ENCODE measurements at places on chromosomes 1 and 21. TPM values are rescaled to one million over a fixed set of nuclear protein-coding genes. Genes with fewer than 3 reads are reported as not detected.
A peak's percentile ranks its signal among the peaks of the same experiment; 100 is the strongest.

Gene FRRS1
- 12.5 TPM for total RNA-seq

Gene HSPA6
- total RNA-seq, result 17.1 TPM

Gene CFHR3
- total RNA-seq, result not detected

Gene ERICH3
- total RNA-seq, result 2.0 TPM

DNA sequence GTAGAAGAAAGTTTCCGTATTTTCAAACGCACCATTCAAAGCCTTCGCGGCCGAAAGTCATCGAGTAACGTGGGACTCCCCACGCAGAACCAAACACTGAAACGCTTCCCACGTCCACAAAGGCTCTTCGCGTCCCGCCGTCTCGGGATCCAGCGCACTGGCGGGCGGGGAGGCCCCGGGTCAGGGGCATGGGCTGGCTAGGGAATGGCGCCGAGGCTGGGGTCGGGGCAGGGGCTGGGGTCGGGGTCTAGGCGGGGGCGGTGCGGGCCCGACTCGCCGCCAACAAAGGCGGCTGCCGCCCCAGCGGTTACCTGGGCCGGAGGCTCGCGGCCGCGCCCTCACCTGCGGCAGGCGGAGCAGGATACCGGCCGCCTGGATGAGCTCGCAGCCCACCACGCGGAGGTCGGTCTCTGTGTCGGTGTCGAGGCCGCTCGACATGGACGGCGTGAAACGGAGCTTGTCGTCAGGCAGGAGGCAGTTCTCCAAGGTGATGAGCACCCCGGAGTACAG is 403 bp downstream of the CCNL2 start:
- peak overlapping the region; percentile 100 for H3K4me3 ChIP-seq
- peaks cover 18% of the 10 kb centered on the region for H3K4me1 ChIP-seq
- DNase-seq, result no peak
- H3K27me3 ChIP-seq, result no peaks in the 10 kb centered on the region

- no peaks in the 10 kb centered on the region for H3K36me3 ChIP-seq
- DNase-seq, result no peak
- H3K27me3 ChIP-seq, result no peaks in the 10 kb centered on the region
- no peaks in the 10 kb centered on the region for H3K4me1 ChIP-seq
Observed at GRCh38 chr21:19340954-19341353, 937.4 kb upstream of the TMPRSS15 start.

GRCh38 chr21:39029900-39030884 is 153.1 kb downstream of the PSMG1 start:
- no peak overlapping the region for H3K27ac ChIP-seq
- H3K27me3 ChIP-seq, result no peaks in the 10 kb centered on the region
- no peaks in the 10 kb centered on the region for H3K4me1 ChIP-seq
- no peaks in the 10 kb centered on the region for H3K36me3 ChIP-seq
- no peak overlapping the region for H3K4me3 ChIP-seq

GRCh38 chr1:47995306-47996050 is 1.7 kb downstream of the TRABD2B start:
- H3K27ac ChIP-seq, result peak overlapping the region; percentile 74
- H3K4me3 ChIP-seq, result peak overlapping the region; percentile 90
- H3K4me1 ChIP-seq, result no peaks in the 10 kb centered on the region
- peaks cover 4% of the 10 kb centered on the region for H3K27me3 ChIP-seq
- H3K36me3 ChIP-seq, result no peaks in the 10 kb centered on the region

DNA sequence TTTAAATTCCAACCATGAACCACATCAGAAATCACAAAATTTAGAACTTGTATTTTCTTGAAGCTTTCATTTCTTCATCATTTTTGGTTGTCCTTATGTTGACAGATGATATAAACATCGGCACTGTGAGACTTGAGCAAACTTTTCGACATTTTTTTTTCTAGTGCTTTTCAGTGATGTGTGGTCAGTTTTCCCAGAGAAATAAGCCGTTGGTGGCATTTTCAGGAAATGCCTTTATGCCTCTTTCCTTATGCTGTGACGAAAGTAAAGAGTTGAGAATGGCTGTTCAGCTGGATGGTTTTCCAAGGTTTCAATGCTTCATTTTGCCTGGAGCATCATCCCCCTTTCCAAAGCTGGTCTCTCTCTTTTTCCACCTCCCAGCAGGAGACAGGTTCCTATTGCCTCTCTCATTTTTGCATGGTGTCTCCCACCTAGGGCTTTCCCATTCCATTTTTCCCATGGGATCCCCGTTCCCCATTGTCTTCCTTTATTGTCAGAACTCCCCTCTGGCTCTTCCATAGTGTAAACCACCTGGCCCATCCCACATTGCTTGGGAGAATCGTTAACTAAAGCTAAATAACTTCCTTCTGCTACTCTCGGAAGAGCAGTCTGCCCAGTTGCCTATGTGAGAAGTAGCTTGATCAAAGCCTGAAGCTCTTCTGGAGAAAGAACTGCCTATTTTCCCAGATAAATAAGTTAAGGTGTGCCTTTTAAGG is 61.4 kb upstream of the DYNLT5 start:
- DNase-seq, result no peak
- no peak overlapping the region for H3K27ac ChIP-seq
- H3K4me1 ChIP-seq, result no peaks in the 10 kb centered on the region
- no peaks in the 10 kb centered on the region for H3K36me3 ChIP-seq

DNA sequence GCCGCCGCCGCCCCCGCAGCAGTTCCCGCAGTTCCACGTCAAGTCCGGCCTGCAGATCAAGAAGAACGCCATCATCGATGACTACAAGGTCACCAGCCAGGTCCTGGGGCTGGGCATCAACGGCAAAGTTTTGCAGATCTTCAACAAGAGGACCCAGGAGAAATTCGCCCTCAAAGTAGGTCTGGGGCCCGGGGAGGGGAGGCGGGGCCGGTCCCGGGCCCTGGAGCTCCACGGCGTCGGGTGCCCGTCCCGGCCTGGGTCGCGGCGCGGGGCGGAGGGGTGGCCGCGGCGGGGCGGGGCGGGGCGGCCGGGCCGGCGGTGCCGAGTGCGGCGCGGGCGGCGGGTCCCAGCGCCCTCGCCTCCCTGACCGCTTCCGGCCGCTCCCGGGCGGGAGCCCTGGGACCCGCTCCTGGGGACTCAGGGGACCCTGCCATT is 646 bp downstream of the MAPKAPK2 start:
- peak overlapping the region; percentile 76 for H3K4me3 ChIP-seq
- H3K36me3 ChIP-seq, result no peaks in the 10 kb centered on the region
- H3K4me1 ChIP-seq, result no peaks in the 10 kb centered on the region
- no peaks in the 10 kb centered on the region for H3K27me3 ChIP-seq

All from breast epithelium (tissue), 4 donors.